ENCODE measurements at places on chromosomes 3 and 15.

GRCh38 chr15:66239514-66239913, 14.0 kb downstream of the MEGF11 start:
- DNase-seq = no peak

DNA sequence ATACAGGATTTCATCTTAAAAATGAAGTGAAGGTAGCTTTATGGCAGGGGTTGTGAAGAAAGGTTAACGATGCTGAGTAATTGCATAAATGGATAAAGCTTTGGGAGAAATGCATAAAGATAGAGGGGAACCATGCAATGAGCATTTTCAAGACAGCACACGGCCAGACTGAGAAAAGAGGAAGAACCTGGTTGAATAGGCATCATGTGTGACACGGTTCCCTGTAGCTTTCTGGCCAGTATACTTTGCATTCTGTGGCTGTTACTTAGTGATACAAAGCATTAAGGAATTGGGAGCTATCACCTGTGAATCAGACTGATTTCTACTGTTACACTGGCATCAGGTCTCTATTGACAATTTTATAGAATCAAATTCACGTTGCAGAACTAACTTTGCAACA, 33.3 kb downstream of the NR2C2 start:
- DNase-seq = no peak

DNA sequence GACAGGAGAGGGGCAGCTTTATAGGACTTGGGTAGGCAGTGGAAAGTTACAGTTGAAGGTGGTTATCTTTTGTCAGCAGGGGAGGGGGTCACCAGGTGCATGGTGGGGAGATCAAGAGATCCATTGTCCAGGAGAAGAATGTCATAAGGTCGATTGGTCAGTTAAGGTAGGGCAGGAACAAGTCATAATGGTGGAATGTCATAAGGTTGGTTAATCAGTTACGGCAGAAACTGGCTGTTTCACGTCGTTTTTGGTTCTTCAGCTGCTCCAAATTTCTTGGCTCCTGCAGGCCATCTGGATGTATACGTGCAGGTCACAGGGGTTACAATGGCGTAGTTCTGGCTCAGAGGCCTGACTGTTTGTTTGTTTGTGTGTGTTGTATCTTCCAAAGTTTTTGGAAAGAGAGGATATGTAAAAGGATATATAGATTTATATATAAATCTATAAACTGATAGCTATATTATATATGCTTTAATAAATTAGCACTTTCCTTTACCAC, 565.1 kb downstream of the ZNF385D start:
- no peak for DNase-seq

DNA sequence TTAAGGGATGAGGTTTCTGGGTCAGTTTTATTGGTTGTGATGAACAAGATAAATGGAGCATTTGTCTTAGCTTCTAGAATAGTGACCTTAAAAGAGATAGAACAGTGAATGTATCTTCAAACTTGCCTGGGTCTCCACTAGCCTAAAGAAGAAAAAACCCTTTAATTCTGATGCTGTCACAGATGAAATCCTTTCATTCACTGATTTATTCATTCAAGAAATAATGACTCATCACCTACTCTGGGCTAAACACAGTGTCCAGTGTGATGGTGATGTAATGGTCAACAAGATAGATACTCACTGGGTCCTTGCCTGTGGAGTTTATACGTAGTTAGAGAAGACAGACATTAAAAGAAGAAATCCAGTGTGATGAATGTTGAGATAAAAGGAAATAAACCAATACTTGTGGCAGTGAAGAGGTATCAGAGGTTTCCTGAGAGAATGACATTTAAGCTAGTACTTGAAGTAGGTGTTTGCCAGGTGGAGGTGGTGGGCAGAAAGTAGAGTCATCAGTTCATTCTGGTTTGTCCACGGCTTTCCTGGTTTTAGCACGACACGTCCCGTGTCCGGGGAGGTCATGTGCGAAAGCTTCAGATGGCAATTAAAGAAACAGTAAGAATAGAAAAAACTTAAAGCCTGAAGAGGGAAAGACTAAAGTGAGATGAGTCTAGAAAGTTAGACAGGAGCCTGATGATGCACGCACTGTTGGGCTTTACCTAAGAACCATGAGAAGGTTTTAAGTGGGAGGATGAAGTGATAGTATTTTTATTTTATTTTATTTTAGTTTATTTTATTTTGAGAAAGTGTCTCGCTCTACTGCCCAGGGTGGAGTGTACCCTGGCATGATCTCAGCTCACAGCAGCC, 18.5 kb downstream of the PAK2 start:
- DNase-seq = peak; percentile 69

- DNase-seq = peak; percentile 62
Measured at GRCh38 chr15:62770111-62770660, 272.4 kb upstream of the TPM1 start.

DNA sequence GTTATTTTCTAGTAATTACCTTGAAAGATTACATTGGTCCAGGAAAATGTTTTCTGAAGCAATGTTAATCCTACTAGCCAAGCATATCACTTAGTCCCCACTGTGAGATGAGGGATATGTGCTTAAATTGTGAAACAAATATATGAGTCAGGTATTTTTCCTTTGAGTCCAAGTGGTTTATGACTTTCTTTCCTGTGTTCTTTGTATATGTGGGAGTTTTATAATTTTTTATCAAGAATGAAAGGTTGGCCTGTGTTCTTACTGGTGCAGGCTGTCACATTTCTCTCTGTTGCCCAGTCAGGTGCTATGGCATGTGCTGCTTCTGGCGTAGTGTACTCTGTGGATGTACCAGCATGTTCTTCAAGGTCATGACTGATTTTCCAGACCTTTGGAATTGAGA, 147.4 kb downstream of the CMSS1 start:
- peak; percentile 77 for DNase-seq

GRCh38 chr3:178856804-178857203, 214.8 kb downstream of the ZMAT3 start:
- DNase-seq = no peak

DNA sequence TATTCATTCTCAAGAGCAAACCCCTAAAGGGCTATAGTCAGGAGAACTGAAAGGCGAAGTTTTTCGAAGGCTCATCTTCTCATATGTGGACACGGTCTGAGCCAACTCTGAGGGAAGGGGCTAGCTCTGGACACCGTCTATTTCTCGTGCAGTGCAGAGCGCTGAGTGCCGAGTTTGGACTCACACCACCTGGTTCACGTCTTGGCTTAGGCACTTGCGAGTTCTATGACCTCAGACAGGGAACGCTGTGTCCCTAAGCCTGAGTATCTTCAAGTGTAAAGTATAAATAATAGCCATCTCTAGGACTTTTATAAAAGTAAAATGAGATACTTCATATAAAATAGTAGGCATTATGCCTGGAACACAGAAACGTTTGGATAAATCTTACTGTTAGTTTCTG, 223.7 kb downstream of the FMN1 start:
- DNase-seq = no peak

DNA sequence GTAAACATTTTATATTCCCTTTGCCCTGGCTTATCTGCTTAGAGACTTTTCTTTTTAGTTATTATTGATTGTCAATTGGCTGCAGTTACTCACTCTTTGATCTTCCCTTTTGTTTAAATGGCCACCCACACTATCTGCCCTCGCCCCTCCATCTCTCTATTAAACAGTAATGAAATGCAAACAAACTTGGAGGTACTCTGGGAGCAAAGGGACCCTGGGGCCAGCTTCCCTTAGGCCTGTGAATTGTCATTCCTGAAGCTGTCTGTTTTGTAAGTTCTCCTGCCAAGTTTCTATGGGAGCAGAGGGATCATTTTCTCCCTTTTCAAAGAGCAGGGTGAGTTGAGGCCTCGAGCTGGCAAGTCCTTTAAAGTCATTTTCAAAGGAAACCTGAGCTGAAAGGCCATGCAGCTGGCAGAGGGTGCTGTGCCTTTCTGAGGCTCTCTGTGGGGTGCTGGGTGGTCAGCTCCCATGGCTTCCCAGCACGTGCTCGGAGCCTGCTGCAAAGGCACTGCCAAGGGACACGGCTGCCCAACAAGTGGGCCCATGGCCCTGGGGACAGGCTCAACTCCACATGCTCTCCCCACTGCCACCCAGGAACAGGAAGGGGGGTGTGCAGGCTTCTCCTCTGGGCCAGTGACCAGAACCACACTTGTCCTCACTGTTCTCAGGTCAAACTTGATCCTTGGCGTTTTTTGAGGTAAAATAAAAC, 17.4 kb upstream of the RTP2 start:
- no peak for DNase-seq

- no peak for DNase-seq
Measured at GRCh38 chr3:14127516-14128161, 2.8 kb downstream of the TMEM43 start.

DNA sequence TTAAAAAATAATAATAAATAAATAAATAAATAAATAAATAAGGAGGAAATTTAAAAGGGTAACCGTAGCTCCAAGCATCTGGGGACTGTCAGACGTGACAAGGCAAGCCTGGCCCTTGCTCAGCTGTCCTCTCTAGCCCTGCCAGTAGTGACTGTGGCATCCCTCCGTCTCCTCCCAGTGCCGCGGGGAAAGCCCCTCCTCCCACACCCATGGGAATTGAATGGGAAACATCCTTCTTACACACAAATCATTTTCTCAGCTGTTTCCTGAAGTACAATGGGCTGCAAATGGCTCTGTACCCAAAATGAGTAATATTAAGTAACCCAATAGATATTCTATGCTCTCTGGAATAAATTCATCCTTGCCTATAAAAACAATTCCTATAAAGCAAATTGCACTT, 101.6 kb upstream of the RAD18 start:
- DNase-seq = peak; percentile 12

- DNase-seq = peak; percentile 78
Measured at GRCh38 chr15:70741677-70742293, 21.6 kb downstream of the UACA start.

GRCh38 chr3:152477422-152477821, 208.7 kb downstream of the MBNL1 start:
- no peak for DNase-seq

All from GM23248 (cell line).